ENCODE measurements at places on chromosomes 2 and 18. TPM values are rescaled to one million over a fixed set of nuclear protein-coding genes. Genes with fewer than 3 reads are reported as not detected.

- no peak for DNase-seq
Observed at GRCh38 chr18:34083910-34084535, 140.7 kb downstream of the NOL4 start.

GRCh38 chr2:213848631-213849030 is 562.2 kb upstream of the VWC2L start:
- DNase-seq = peak; percentile 63

- peak; percentile 56 for DNase-seq
Observed at GRCh38 chr2:118089139-118089800, 999 bp downstream of the INSIG2 start.

- DNase-seq = no peak
Observed at GRCh38 chr2:197846777-197847176, 42.4 kb downstream of the PLCL1 start.

DNA sequence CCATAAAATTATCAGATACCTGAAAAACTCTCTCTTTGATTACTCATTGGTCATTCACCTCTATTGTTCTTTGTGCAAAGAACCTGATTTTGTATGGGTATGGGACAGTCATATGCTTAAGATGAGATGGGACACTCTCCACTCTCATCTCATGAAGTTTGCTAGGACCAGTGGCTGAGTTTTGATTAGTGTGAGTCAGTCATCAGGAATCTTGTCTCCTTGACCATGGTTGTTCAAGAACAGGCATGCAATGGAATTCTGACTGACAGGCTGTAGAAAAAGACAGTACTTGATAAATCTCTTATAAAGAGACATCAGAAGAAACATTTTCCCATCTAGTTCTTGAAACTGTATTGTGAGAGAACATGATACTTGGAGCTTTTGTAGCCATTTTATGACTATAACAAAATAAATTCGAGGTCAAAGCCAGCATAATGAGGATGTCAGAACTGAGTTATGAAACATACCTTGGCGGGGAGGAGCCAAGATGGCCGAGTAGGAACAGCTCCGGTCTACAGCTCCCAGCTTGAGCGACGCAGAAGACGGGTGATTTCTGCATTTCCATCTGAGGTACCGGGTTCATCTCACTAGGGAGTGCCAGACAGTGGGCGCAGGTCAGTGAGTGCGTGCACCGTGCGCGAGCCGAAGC is 367.0 kb downstream of the NR4A2 start:
- no peak for DNase-seq

DNA sequence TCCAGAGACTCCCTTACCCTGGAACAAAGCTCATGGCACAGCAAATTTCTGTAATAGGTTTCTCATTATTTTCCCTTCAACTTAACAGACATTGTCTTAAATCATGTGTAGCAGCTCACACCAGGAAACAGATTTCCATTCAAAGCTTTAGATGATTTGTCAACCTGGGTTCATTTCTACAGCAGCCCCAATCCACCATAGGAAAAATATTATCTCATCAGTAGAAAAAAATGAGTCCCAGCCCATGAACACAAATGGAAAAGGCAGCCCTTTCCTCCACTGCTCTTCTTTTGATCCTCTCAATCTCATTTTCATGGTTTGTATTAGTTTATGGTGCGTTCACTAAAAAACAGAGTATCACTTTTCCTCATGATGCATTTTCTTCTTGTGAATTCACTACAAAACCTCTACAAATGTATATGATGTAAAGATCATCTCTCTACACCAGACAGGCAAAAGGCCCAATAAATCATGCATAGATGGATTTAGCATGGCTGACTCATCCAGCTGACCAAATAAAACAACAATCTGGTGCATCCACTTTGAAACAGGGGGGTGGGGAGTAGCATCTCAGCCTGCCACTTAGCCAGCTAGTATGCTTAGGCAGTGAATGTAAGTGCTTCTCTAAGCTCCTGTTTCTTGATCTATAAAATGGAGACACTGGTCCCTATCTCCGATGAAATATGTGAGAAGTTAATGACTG is 78.6 kb downstream of the SATB2 start:
- DNase-seq = peak; percentile 65

GRCh38 chr2:29528891-29529520 is 392.4 kb downstream of the ALK start:
- DNase-seq = peak; percentile 98

DNA sequence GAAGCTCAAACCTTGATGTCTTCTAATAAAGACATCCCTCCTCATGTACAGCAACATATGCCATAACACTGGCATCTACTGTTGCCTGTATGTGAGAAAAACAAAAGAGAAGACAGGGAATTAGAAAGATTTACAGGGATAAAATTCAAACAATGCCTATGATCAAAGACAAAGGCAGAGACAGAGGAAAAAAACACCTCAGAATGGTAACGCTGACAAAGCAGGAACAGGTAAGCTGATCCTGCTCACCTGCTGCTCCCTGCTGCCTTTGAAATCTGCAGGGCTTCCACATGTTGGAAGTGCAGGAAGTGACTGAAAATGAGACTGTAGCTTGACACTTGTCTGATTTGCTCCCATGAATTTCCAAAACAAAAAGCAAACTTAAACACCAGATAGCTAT is 90.2 kb upstream of the DNAJC10 start:
- DNase-seq = no peak

GRCh38 chr2:39735648-39736047 is 43.4 kb downstream of the THUMPD2 start:
- no peak for DNase-seq

GRCh38 chr2:217195658-217196446 is 336.0 kb upstream of the TNP1 start:
- DNase-seq = no peak

DNA sequence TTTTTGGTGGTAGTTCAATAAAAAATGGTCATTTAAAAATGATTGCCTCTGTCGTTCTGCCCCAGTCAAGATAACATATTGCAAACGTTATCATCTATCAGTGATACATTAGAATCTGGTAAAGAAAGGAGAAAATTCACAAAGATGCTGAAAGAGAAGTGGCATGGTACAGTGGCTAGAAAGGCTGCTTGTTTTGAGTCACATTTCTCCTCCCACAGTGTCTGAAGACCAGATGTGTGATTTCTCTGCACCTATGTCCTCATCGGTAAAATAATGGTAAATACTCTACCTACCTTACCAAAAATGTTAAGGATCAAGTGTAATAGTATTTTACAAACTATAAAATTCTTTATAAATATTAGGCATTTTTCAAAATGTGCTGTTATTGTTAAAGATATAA is 76.1 kb upstream of the NOSTRIN start:
- no peak for DNase-seq

DNA sequence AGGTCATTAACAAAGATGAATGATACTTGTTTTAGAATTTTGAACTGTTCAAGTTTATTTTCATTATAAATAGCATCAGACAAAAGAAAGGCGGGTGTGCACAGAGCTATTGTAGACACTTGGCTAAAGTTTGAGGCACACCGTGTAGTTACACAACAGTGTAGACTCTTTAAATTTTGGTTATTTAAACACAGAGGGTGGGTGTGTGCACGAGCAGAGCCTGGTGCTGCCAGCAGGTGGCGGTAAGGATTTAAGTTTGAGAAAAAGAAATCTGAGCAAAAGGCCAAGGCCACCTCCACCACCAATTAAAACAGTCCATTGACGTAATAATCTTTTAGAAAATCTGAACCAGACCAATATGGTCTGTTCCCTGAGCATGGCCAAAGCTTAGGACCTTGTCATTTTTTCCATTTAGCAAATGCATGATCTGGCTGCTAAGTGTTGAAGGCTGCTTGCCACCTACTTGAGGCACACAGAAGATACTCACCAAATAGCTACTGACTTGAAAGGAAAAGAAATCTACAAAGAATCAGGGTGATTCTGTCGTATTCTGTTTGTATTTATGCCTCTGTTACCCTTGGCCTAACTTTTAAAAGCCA is 14.3 kb downstream of the COPS7B start:
- DNase-seq = peak; percentile 20

- DNase-seq = no peak
Observed at GRCh38 chr2:181589779-181590178, 67.1 kb downstream of the CERKL start.

DNA sequence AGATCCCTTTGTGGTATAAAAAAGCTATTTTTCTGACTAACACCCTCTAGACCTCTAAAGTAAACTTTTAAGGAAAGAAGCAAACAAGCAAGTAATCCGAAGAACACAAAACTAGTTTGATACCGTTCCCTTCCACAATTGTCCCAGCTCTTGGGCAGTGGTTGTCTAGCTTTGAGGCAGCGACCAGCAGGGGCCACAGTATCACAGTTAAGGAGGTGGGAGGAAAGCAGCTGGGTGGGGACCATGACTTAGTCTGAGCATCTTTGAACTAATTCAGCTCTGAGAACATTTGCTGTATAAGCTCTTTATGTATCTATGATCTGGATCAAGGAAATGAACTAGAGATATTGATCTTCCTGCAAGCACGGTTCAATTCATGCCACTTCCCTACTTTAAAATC is 51.0 kb downstream of the SF3B1 start:
- no peak for DNase-seq

DNA sequence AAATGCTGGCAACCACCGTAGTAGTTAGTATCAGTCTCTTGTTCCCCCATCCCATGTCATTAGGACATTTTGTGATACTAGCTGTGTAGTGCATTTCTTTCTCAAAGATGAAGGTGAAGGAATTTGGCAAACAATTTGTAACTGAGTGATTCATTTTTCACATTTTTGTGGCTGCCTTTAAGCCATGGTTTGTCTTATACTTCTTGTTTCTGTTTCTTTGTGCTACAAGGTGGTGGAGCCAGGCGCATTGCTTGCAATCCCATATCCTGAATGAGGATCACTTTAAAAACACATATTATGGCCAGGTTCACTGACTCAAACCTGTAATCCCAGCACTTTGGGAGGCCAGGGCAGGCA is 40.6 kb downstream of the GPD2 start:
- peak; percentile 22 for DNase-seq

DNA sequence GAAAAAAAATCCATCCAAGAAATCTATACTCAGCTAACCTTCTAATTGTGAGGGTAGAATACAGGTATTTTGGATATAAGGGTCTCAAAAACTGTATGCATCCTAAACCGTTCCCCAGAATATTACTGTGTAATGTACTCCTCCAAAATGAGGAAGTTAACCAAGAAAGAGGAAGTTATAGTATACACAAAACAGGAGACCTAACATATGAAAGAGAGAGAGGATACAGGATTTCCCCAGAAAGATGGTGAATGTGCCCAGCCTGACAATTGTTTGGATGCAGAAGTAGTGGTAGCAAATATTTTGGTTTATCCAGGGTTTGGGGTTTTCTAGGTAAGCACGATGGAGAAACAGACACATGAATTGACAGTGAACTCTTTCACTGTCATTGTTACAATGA is 50.6 kb downstream of the GALNT3 start:
- DNase-seq = no peak

DNA sequence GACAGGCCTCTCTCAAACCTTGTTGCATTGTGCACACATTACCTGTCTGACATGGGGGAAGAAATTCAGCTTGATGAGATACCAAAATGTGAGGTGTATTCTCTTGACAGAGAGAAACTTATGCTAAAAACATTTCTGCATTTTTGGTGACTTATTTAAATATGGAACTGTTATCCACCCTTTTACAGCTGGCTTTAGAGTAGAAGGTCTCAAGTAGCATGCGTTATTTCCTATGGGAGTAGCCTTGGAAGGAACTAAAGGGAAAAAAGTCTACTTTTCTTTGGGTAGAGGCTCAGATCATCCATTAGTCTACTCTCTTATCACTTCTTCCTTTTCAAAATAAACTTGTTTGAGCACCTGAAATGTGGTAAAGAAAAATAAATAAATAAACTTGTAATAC is 56.5 kb upstream of the TWSG1 start:
- no peak for DNase-seq

- no peak for DNase-seq
Observed at GRCh38 chr2:234753701-234754100, 198.1 kb upstream of the SH3BP4 start.

GRCh38 chr18:56112013-56112749 is 524.2 kb upstream of the TCF4 start:
- no peak for DNase-seq

- DNase-seq = peak; percentile 44
Observed at GRCh38 chr2:226440127-226440918, 359.3 kb downstream of the IRS1 start.

DNA sequence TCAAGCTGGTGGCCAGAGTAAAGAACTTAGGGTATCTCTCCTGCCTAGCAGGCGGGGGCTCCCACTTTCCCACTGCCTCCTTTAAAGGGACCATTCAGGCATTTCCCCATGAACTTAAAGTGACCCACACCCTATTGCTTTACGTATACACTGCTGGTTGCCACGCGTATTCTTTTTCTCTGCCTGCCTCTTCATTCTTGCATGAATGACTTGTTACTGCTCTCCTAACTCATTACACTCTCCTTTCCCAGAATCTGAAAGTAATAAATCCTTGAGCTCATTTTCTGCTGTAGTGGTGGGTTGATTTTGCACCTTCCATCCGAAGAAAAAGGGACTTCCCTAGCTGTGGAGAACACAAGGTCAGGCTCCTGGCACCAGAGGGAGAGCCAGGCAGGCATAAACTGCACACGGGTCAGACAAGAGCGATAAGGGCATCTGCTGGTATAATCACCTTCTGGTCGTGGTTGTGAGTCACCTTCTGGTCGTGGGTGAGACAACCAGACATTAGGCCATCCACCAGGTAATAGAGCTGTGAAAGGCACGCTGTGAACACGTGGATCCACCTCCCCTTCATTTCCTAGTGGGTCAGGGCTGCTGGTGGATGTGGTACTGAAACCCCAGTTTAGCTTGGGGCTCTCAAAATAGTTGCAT is 950.3 kb downstream of the SOCS6 start:
- no peak for DNase-seq

DNA sequence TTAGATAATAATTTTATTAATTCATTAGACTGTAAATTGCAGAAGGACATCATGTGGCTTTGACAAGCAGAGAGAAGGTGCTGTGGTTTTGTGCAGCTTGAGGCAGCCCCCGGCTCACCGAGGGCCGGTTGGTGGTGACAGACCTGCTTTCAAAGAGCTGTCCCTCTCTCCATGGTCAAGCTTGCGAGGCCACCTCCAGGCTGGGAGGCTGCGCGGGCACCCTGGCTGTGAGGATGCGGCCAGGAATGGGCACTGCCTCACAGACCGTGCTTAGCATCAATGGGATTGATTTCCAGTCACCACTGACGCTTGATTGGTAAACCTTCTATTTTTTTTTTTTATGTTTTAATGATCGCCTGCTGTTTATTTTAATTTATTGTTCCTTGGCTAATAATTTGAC is 690.9 kb downstream of the GALR1 start:
- no peak for DNase-seq

GRCh38 chr2:102110171-102110570 is 32.4 kb upstream of the IL1R1 start:
- DNase-seq = no peak

- peak; percentile 56 for DNase-seq
Observed at GRCh38 chr2:118202707-118203303, 114.5 kb downstream of the INSIG2 start.

- peak; percentile 12 for DNase-seq
Observed at GRCh38 chr18:33201509-33201926, 239.0 kb downstream of the CCDC178 start.

GRCh38 chr2:39932198-39932597 is 153.1 kb upstream of the THUMPD2 start:
- DNase-seq = no peak

The CACNB4 gene
- 0.31 TPM for total RNA-seq

The SCN7A gene
- total RNA-seq = 0.16 TPM

The REG3G gene
- not detected for total RNA-seq

The SLC14A1 gene
- not detected for total RNA-seq

The HOXD9 gene
- 0.29 TPM for total RNA-seq

The KCTD18 gene
- 14.4 TPM for total RNA-seq

The ALPP gene
- not detected for total RNA-seq

The FSHR gene
- total RNA-seq = 0.19 TPM

The SERPINB10 gene
- not detected for total RNA-seq

The NAT8 gene
- not detected for total RNA-seq

The SERPINB11 gene
- not detected for total RNA-seq

The FEV gene
- not detected for total RNA-seq

The SMYD5 gene
- 18.9 TPM for total RNA-seq

The RIT2 gene
- not detected for total RNA-seq
